ENCODE measurements at places on chromosomes 11 and 22.

DNA sequence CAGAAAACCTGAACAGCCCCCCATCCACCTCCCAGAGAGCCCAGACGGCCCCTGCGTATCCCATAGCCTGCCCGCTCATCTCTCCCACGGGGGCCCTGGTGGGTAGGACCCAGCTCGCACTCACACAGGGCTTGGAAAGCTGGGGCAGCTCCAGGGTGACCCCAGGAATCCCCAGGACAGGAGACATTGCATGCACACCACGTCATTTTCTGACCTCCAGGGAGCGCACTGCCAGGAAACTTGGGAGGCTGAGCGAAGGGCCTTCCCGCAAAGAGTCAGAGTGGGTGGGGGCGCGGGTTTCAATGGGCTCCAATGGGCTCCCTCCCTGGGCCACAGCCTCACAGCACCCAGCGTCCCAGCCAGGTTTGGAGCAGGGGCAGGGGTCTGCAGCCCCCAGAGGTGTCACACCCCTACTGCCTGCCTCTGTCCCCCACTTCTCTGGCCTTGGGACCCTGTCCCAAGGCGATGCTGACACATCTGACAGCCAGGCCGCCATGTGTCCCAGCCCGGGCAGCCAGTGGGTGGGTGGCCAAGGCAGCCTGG, 8.2 kb upstream of the SYT8 start:
- DNase-seq: peak; percentile 92

DNA sequence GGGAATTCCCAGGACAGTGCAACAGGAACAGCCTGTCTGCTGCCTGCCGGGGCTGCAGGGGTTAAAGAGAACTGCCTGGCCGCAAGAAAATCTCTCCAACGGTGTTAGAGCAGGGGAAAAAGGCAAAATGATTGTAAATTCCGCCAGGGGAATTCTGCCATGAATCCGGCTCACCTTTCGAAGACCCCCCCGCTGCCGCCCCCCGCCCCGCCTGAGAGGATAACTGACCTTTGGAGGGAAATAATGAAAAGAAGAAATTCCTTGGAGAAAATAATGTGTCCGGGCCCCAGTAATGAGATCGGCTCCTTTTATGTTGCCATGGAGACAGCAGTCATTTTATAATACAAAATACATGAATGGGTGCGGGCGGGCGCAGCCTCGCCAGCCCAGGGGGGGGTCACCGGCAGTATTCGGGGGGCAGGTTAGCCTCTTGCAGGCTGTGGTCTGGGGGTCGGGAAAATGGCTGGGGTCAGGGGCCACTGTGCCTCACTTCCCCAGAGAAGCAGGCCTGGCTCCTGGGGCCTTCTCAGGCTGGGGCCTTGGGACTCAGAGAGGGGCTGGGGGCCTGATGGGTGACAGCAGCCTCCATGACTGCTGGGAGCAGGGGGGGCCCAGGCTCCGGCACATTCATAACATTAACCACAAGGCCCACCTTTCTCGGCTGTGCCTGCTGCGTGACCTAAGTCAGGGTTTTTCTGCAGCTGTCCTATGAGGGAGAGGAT, 228.1 kb downstream of the MN1 start:
- DNase-seq: no peak

- DNase-seq: no peak
Observed at GRCh38 chr22:46972901-46973831, 210.7 kb downstream of the TBC1D22A start.

DNA sequence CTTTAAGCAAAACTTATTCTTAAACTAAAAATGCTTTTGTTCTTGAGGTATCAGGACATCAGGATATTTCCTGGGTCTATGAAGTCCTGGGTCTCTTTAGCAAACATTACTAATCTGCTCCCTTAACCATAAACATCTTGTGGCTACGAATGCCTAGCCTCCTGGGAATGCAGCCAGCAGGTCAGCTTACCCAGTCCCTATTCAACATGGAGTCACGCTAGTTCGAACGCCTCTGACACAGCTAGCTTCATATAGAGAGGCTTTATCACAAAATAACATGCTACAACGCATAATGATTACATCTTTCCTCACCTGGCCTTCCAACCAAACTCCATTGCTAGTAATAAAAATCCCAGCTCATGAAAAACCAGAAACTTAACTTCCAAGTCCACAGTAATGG, 17.5 kb upstream of the FIBIN start:
- DNase-seq: no peak

GRCh38 chr22:49530671-49531367, 296.9 kb downstream of the BRD1 start:
- DNase-seq: peak; percentile 67

DNA sequence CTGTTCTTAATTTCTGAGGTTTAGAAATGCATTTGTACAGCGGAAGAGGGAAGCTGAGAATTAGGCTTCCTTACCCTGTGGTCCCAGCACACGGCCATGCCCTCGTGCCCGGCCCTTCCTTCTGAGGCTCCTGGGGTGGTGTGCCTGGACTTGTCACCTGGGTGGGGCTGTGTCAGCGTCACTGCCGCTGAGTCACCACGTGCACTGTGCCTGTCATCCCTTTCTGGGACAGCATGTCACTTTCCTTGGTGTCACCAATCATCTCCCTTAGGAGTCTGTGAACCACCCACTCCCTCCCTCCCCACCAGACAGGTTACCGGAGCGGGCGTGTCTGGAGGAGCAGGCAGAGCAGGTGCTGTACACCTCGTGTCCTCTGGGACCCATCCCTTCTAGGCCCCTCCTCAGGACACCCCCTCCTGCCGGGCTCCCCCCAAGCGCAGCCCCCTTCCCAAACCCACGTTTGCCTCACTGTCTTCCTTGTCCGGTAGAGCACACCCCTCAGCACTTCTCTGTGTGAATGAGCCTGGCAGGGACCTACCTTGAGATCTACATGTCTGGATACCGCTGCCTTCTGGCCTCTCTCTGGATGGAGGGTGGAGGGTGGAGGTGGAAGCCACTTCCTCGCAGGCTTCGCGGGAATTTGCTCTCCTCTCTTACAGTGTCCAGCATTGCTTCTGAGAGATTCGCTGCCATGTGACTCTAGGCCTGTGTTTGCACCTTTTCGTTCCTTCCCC, 367.6 kb downstream of the TBC1D22A start:
- peak; percentile 57 for DNase-seq

- DNase-seq: no peak
Observed at GRCh38 chr11:67420147-67420645, 4.7 kb downstream of the CARNS1 start.

DNA sequence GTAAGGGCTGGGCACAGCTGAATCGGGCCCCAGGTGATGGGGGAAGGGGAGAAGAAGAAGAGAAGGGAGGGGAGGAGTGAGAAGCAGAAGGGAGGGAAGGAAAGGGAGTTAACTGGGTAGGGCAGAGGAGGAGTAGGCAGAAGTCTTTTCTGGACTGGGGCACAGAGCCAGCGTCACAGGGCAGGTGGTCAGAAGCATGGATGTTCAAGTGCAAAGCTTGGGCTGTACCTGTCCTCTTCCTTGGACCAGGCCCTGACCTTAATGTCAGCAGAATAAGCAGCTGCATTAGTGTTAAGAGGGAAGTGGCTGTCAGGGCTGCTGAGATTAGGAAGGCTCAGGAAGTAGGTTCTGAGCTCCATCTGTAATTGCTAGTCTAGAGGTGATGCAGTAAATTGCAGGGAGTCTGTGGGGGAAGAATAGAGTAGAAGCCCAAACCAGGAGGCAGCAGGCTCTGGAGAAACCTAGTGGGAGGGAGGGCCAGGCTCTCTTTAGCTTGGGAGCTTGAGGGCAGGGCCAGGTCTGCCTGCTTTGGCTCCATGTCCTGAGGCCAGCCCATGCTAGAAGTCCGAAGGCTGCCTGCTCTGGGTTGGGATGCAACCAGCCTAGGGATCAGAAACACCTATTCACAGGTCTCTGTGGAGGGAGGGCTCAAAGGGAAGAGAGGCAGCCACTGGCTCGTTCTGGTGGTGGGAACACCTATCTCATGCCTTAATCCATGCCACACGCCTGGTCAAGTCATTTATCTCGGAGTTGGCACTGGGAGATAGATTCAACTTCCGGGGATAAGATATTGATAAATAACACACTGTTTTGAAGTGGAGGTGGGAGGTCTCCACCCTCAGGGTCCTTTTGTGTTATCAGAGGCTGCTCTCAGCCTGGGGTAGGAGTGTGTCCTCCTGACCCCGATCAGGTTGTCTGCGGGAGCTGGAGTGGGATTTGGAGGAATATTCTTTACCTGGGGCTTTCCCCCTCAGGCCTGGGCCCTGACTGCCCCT, 1.7 kb upstream of the UCP3 start:
- DNase-seq: no peak

GRCh38 chr11:119024430-119025098, 6.0 kb downstream of the TRAPPC4 start:
- no peak for DNase-seq

DNA sequence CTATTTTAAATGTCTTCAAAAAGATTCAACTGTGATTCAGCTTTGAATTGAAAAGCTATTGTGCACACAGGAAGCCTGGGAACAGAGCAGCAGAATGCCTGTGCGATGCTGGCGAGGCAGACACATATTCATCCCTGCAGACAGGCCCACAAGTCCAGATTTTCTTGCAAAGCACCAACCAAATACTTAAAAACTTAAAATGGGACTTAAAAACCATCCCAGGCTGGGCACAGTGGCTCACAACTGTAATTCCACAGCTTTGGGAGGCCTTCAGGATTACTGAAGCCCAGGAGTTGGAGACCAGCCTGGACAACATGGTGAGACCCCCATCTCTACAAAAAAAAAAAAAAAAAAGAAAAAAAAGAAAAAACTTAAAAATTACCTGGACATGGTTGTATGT, 122.6 kb upstream of the SERPIND1 start:
- DNase-seq: no peak

GRCh38 chr11:12110714-12111548, 541 bp downstream of the MICAL2 start:
- DNase-seq: peak; percentile 81

DNA sequence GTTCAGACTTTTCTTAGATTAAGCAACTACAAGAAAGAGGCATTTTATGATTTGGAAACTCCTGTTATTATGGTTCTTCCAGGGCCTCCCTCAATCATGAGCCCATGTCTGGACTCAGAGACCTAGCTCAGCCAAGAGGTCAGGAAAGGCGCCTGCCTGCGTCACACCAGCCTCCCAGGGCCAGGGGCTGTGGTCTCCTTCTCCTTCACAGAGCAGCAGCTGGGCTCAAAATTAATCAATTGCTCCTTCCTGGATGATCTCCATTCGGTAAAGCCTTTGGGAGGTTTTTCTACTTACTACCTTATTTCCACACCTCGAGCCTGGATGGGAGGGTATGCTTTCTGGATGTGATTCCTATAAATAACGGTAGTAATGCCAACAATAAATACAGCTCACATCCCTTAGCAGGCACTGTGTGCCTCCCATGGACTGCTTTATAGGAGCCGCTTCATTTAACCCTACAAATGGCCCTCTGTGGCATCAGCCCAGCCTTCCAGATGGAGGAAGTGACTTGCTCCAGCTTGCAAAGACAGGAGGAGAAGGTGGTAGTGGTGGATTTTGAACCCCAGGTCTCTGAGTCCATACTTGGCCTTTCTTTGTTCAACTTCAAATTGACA, 1445.6 kb downstream of the TBC1D22A start:
- no peak for DNase-seq

GRCh38 chr11:27868226-27868625, 168.0 kb upstream of the BDNF start:
- no peak for DNase-seq

GRCh38 chr11:114183044-114183511, 113.1 kb upstream of the NNMT start:
- peak; percentile 61 for DNase-seq

- peak; percentile 61 for DNase-seq
Observed at GRCh38 chr22:49576241-49577141, 251.2 kb downstream of the BRD1 start.

DNA sequence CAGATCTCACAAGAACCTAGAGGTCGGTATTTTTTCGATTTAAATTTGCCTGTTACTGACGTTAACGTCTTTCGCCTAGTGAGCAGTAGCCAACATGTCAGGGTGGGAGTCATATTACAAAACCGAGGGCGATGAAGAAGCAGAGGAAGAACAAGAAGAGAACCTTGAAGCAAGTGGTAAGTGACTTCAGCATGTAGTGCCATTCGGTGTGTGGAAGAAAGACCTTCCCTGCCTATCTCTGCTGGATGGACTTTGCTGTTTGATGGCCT, 750 bp downstream of the XRCC6 start:
- DNase-seq: no peak

GRCh38 chr22:38845004-38845740, 1.3 kb upstream of the NPTXR start:
- no peak for DNase-seq

DNA sequence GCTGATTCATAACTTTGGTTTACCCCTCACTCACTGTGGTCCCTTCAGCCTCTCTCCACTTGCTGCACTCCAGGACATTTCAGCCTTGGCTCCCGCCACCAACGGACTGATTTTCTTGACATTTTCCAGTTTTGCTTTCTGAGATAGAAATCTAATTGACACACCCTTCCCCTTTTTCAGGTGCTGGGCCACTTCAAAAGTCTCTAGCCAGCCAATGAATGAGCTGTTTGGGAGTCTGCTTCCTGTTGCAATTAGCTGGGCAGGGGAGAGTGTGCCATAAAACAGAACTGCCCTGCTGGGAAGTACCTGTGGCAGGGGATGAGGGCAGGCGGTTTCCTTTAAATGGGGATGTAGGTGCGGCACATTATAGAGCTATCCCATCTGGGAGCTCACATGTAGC, 21.1 kb upstream of the PLET1 start:
- DNase-seq: no peak

DNA sequence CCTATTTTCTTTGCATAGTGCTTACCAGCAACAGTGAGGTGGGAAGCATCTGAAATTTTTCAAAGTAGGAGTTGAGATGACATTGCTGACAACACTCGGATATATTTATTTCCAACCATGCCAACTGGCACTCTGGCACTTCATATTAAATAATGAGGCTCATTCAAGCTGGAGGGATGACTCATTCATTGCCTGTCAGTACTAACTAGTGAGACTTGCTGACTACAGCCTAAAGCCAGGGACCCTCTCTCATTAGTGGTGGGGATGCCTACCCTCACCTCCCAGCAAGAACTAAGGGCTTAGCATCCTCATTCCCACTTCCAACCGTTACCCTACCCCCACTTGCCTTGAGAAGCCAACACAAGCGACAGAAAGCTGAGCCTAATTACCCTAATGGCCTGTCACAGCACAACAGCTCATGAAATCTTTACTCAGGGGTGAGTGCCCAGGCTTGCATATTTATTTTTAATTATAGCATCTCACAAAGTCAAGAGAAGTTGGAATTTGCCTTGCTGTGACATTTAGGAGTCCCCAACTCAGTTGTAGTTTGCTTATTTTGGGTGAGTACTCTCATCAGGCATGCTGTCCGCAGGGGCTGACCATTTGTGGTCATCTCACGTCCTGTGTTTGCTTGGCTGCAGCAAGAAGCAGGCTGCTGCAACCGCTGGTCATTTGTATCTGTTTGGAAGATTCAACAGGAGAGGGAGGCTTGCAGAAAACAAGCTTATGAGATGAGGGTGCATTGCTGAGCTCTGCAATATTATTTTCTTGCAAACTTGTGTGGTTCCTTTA, 181.6 kb upstream of the POU2AF2 start:
- DNase-seq: no peak

- DNase-seq: no peak
Observed at GRCh38 chr22:35993048-35993714, 35.4 kb downstream of the RBFOX2 start.
